Naive thymus-derived CD4-positive, alpha-beta T cell (primary cell): ENCODE measurements at places on chromosomes 13 and 19.

- no peak for DNase-seq
- H3K4me3 ChIP-seq, result no peak overlapping the region
- H3K4me1 ChIP-seq, result no peaks in the 10 kb centered on the region
- no peaks in the 10 kb centered on the region for H3K27me3 ChIP-seq
- H3K27ac ChIP-seq, result no peak overlapping the region
Measured at GRCh38 chr13:71902676-71903075, 35.7 kb upstream of the DACH1 start.

DNA sequence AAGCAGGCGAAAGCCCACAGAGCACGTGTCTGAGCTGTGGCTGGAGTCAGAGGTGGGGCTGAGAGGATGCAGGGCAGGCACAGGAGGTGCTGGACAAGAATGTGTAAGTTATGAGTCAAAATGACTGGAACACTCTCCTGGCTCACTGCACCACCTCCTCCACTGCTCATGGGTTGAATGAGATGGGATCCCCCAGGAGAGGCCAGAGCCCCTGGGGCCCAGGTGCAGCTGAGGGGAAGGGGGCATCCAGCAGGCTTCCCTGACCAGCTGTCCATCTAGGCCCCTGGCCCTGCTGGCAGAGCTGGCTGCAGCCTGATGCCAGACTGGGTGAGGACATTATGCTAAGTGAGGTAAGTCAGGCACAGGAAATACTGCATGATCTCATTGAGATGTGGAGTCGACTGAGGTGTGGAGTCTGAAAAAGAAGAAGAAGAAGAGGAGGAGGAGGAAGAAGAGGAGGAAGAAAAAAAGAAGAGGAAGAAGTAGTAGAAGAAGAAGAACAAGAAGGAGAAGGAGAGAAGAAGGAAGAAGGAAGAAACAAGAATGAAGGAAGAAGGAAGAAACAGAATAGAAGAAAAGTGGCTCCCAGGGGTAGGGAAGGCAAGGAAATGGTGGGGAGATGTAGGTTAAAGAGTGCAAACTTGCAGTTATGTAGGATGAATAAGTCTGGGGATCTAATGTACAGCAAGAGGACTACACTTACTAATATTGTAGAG, 747.4 kb downstream of the UQCRFS1 start:
- H3K4me3 ChIP-seq, result no peak overlapping the region
- H3K4me1 ChIP-seq, result peaks cover 8% of the 10 kb centered on the region
- no peaks in the 10 kb centered on the region for H3K36me3 ChIP-seq
- no peak overlapping the region for H3K27ac ChIP-seq
- no peaks in the 10 kb centered on the region for H3K27me3 ChIP-seq

- H3K27me3 ChIP-seq, result no peaks in the 10 kb centered on the region
- no peak overlapping the region for H3K4me3 ChIP-seq
- H3K4me1 ChIP-seq, result no peaks in the 10 kb centered on the region
- H3K36me3 ChIP-seq, result no peaks in the 10 kb centered on the region
- no peak for DNase-seq
- H3K27ac ChIP-seq, result no peak overlapping the region
Measured at GRCh38 chr13:78499802-78500201, 103.5 kb downstream of the POU4F1 start.

- no peaks in the 10 kb centered on the region for H3K4me1 ChIP-seq
- no peak overlapping the region for H3K27ac ChIP-seq
- no peak overlapping the region for H3K4me3 ChIP-seq
- DNase-seq, result no peak
- H3K36me3 ChIP-seq, result no peaks in the 10 kb centered on the region
Measured at GRCh38 chr19:23420824-23421223, 25.6 kb upstream of the ZNF91 start.

DNA sequence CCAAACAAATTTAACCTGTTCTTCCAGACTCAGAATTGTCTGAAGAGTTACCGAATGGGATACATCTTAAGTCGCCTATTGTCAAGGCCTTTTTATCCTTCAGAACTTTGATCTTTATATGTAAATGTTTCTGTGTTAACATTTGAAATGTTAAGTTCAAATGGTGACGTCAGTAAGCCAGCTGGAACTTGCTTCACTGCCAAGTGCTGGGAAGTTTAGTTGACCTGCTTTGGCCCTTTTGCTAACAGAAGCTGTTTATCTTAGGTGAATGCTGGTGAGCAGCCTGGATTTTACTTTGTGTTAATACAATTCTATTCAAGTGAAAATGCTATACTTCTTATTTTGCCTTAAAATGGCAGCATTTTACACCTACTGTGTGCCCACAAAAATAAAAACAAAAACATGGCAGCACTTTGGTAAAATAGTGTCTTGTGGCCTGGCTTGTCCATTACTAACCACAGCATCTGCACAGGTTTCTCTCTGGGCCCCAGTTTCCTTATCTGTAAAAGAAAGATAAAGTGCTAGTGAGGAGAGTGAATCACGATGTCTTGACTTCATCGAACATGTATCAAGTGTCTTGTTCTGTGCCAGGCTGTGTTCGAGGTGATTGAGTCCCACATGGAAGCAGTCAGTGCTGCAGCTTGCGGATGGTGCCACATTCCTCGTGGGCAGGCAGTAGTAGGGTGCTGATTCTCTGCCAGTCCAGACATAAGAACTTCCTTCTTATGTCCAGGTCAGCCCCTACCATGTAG, 2.2 kb downstream of the NAXD start:
- H3K36me3 ChIP-seq, result peaks cover 9% of the 10 kb centered on the region
- H3K27ac ChIP-seq, result no peak overlapping the region
